Activated CD8-positive, alpha-beta memory T cell treated with anti-CD3 and anti-CD28 coated beads, Interleukin-2, amount 10 ng/mL, durations not matched to agents 7 days and 5 days (primary cell): ENCODE measurements at places on chromosomes 7 and 10. TPM values are rescaled to one million over a fixed set of nuclear protein-coding genes. Genes with fewer than 3 reads are reported as not detected.

- no peak overlapping the region for H3K27ac ChIP-seq
- H3K4me3 ChIP-seq = no peak overlapping the region
- H3K36me3 ChIP-seq = no peaks in the 10 kb centered on the region
- peaks cover 2% of the 10 kb centered on the region for H3K27me3 ChIP-seq
- no peaks in the 10 kb centered on the region for H3K4me1 ChIP-seq
- DNase-seq = no peak
Measured at GRCh38 chr10:132488231-132488821, 49.3 kb upstream of the INPP5A start.

GRCh38 chr7:30471205-30471604 lies 7.4 kb downstream of the NOD1 start:
- no peak overlapping the region for H3K4me3 ChIP-seq
- no peak overlapping the region for H3K27ac ChIP-seq
- peaks cover 49% of the 10 kb centered on the region for H3K36me3 ChIP-seq
- peaks cover 71% of the 10 kb centered on the region for H3K4me1 ChIP-seq

DNA sequence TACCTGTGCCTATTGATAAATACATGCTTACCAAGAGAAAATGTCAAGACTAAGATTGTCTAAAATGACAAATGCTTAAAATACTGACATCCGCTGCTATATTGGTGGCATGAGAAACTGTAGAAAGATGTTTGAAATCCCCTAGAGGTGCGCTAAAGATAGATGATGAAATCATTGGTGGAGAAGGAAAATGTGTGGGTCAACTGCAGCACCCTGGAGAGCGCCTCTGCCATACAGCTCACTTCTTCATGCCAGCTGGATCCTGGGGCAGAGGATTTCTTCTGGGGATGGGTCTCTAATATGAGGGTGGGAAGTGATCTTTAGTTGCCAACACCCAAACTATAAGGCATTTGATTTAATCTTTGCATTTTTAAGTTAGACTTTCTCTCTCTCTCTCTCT lies 680.4 kb upstream of the POM121L12 start:
- no peaks in the 10 kb centered on the region for H3K27me3 ChIP-seq
- H3K4me1 ChIP-seq = no peaks in the 10 kb centered on the region
- DNase-seq = no peak
- no peaks in the 10 kb centered on the region for H3K36me3 ChIP-seq

GRCh38 chr10:58585435-58585834 lies 72.8 kb downstream of the BICC1 start:
- H3K4me3 ChIP-seq = no peak overlapping the region
- no peak for DNase-seq
- H3K27ac ChIP-seq = no peak overlapping the region
- no peaks in the 10 kb centered on the region for H3K4me1 ChIP-seq
- no peaks in the 10 kb centered on the region for H3K27me3 ChIP-seq

DNA sequence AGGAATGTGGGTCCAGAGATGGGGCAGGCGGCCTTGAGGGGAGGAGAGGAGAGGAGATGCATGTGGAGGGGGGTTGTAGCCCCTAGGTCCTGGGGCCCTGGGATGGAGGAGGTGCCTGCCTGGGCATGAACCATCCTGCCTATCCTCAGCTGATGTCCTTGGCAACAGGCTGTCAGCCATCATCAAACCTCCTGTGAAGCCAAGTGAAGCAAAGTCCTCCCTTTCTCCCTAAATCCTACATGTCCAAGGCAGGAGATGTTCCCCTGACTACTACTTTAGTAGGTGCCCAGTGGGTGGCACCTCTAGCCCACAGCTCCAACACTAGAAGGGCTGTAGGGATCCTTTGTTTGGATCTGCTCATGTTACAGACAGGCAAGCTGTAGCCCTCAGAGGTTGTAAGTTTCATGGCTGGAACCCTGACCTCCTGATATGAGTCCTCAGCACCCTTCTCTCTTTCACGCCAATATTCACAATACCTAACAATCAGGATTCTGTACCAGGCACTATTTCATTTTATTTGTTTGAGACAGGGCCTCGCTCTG lies 66.6 kb upstream of the SYPL1 start:
- peaks cover 20% of the 10 kb centered on the region for H3K27me3 ChIP-seq
- no peaks in the 10 kb centered on the region for H3K36me3 ChIP-seq
- DNase-seq = no peak
- peaks cover 5% of the 10 kb centered on the region for H3K4me1 ChIP-seq
- no peak overlapping the region for H3K4me3 ChIP-seq
- no peak overlapping the region for H3K27ac ChIP-seq

- H3K27me3 ChIP-seq = no peaks in the 10 kb centered on the region
Measured at GRCh38 chr10:123183724-123184123, 29.5 kb downstream of the BUB3 start.

- no peaks in the 10 kb centered on the region for H3K36me3 ChIP-seq
- no peak overlapping the region for H3K27ac ChIP-seq
- no peak overlapping the region for H3K4me3 ChIP-seq
- no peak for DNase-seq
- peaks cover 4% of the 10 kb centered on the region for H3K4me1 ChIP-seq
- H3K27me3 ChIP-seq = peaks cover 4% of the 10 kb centered on the region
Measured at GRCh38 chr10:130636313-130636930, 500.2 kb downstream of the GLRX3 start.

DNA sequence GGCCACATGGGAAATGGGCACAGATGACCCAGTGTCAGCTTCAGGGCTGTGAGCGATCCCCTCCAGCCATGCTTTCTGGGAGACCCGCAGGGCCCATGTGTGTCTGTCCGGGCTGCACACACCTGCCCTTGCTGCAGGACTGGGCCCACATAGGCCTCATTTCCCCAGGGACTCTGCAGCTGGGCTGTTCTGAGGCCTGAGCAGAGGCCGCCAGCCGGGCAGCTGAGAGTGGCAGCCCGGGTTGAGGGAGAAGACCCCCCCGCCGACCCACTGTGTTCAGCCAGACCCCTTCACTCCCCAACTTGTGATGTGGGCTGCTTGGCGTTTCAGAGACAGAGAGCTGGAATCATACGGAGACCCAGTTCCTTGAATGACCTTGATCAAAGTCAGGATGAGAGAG lies 50.1 kb upstream of the DPYSL4 start:
- DNase-seq = no peak
- no peaks in the 10 kb centered on the region for H3K36me3 ChIP-seq
- H3K4me1 ChIP-seq = no peaks in the 10 kb centered on the region
- peaks cover 11% of the 10 kb centered on the region for H3K27me3 ChIP-seq
- no peak overlapping the region for H3K4me3 ChIP-seq
- H3K27ac ChIP-seq = no peak overlapping the region

DNA sequence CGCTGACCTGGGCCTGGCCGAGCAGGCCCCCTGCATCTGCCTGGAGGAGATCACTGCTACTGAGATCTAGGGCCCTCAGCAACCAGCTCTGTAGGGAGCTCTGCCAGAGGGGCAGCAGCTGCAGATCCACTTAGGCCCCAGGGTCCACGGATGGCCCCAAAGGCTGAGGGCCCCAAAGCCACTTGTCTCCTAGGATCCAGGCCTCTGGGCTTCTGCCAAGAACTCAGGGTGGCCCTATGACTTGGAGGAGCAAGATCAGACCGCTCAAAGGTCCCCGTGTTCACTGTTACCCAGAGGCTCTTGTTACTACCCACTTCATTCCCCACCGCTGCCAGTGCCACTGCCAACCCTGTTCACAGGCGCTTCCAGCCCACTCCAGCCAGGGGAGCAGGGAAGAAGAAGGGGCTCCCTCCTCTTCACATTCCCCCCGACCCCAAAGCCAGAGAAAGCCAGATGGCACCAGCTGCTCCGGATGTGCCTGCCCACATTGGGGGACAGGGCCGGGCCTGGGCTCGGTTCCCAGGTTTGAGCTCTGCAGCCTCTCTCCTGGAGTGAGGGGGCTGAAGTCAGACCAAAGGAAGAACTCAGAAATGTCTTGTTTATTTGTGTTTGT lies 7.6 kb downstream of the LZTS2 start:
- no peak for DNase-seq
- no peak overlapping the region for H3K27ac ChIP-seq
- no peaks in the 10 kb centered on the region for H3K27me3 ChIP-seq
- H3K4me3 ChIP-seq = no peak overlapping the region

DNA sequence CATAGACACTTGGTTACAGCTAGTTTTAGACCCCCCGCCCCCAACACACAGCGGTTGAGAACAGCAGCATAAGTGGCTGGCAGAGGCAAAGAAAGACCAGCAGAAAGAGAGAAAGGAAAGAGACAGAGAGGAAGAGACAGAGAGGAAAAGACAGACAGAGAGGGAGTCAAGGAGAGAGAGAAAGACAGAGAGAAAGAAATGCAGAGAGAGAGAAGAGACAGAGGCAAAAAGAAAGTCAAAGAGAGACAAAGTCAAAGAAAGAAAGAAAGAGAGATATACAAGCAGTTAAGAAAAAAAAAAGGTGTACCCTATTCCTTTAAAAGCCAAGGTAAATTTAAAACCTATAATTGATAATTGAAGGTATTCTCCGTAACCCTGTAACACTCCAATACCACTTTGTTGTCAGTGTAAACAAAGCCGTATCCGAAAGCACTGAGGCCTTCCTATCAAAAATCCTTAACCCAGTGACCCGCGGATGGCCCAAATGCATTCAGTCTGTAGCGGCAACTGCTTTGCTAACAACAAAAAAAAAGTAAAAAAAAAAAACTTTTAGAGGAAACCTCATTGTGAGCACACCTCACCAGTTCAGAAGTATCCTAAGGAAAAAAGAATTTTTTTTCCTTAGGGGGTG lies 11.9 kb upstream of the SLC12A9 start:
- H3K4me1 ChIP-seq = peaks cover 21% of the 10 kb centered on the region
- H3K27ac ChIP-seq = no peak overlapping the region

DNA sequence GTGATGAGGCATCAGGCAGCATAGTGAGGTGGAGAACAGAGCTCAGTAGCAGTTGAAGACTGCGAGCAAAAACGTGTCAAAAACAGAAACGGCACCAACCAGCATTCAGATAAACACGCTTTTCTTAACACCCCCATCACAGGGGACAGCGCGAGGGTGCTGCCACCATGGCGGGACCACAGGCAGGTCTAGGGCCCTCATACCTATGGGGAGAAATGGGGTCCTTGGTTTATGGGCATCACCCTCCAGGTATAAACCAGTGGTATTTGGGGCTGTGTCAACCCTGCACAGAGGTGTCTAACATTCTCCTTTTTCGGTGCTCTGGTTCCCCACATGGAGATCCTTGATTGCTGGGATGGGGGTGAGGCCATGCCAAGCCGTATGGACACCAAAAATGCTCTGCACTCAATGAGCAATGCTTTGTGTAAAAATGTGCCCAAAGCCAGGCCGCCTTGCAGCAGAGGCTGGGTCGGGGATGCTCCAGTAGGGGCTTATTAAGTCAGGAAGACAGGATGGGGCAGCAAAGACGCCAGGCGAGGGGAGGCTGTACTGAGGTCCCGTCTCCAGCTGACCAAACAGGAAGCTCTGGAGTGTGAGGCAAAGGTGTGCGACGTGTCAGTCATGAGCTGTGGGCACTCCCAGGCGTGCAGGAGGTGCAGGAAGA lies 191.5 kb downstream of the WDR37 start:
- H3K4me1 ChIP-seq = no peaks in the 10 kb centered on the region
- no peak for DNase-seq
- H3K27ac ChIP-seq = no peak overlapping the region
- H3K27me3 ChIP-seq = peaks cover 34% of the 10 kb centered on the region
- no peaks in the 10 kb centered on the region for H3K36me3 ChIP-seq
- H3K4me3 ChIP-seq = no peak overlapping the region

DNA sequence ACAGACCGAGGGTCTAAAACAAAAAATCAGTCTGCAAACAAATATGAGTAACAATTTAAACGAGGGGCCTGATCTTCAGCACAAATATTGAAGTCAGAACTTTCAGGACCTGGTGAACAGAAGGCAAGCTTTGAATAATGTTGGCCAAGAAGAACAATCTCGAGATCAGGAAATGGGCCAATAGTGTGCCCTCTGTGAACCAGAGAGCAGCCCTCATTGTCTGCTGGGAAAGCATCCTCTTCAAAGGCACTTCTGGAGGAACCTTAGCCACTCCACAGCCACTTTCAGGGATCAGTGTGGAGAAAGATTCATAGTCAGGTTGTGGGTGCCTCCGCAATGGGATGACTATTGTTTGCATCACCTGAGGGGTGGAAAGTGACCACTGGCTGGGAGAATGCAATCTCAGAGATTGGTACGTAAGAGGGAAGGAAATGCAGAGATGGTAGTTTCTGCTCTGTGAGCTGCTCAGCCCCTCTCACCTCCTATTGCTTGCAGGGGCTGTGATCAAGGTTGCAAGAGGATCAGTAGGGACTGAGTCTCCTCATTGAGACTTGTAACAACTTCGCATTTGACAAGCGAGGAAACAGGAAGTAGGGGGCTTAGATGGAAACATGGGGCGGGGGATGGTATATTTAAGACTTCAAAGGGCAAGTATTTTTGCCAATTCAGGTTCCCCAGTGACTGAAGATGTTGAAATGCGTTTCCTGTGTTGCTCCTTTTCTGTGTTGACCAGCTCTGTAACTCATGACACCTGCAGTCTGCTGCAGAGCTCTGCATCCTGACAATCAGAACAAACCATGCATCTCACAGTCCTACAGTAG lies 28.4 kb upstream of the IFRD1 start:
- H3K4me3 ChIP-seq = no peak overlapping the region
- peak overlapping the region; percentile 41 for H3K27ac ChIP-seq
- H3K36me3 ChIP-seq = peaks cover 2% of the 10 kb centered on the region
- H3K4me1 ChIP-seq = peaks cover 20% of the 10 kb centered on the region

GRCh38 chr10:28633750-28634149 lies 43.6 kb upstream of the BAMBI start:
- H3K36me3 ChIP-seq = no peaks in the 10 kb centered on the region
- no peak overlapping the region for H3K4me3 ChIP-seq
- H3K4me1 ChIP-seq = no peaks in the 10 kb centered on the region
- H3K27ac ChIP-seq = no peak overlapping the region
- DNase-seq = no peak

DNA sequence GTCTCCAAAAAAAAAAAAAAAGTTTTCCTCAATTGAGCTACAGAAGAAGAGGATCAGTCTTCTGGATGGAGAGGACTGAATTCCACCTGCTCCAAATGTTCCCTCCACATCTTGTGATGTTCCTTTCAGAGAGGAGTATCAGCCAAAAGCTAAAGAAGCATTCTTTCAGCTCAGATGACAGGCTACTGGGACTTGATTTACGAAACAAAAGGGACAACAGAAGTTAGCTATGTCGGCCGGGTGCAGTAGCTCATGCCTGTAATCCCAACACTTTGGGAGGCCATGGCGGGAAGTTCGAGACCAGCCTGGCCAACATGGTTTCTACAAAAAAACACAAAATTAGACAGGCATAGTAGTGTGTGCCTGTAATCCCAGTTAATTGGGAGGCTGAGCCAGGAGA lies 7.4 kb downstream of the DAGLB start:
- peaks cover 59% of the 10 kb centered on the region for H3K4me1 ChIP-seq
- H3K4me3 ChIP-seq = no peak overlapping the region
- H3K27me3 ChIP-seq = no peaks in the 10 kb centered on the region
- DNase-seq = no peak
- H3K27ac ChIP-seq = no peak overlapping the region

Gene ADAP1
- 12.4 TPM for total RNA-seq

Gene VIPR2
- 0.05 TPM for total RNA-seq

Gene RASA4B
- total RNA-seq = 16.7 TPM

Gene CALML5
- total RNA-seq = not detected

Gene ACTA2
- 28.2 TPM for total RNA-seq

Gene CLRN3
- total RNA-seq = not detected

Gene BTBD16
- not detected for total RNA-seq

Gene ZNF503
- total RNA-seq = 0.35 TPM
